Stimulated activated CD4-positive, alpha-beta T cell treated with anti-CD3 and anti-CD28 coated beads, Interleukin-1b, Interleukin-23, amount 100 ng/mL, for 1 hour (primary cell): ENCODE measurements at places on chromosomes 2 and 18.
A peak's percentile ranks its signal among the peaks of the same experiment; 100 is the strongest.

DNA sequence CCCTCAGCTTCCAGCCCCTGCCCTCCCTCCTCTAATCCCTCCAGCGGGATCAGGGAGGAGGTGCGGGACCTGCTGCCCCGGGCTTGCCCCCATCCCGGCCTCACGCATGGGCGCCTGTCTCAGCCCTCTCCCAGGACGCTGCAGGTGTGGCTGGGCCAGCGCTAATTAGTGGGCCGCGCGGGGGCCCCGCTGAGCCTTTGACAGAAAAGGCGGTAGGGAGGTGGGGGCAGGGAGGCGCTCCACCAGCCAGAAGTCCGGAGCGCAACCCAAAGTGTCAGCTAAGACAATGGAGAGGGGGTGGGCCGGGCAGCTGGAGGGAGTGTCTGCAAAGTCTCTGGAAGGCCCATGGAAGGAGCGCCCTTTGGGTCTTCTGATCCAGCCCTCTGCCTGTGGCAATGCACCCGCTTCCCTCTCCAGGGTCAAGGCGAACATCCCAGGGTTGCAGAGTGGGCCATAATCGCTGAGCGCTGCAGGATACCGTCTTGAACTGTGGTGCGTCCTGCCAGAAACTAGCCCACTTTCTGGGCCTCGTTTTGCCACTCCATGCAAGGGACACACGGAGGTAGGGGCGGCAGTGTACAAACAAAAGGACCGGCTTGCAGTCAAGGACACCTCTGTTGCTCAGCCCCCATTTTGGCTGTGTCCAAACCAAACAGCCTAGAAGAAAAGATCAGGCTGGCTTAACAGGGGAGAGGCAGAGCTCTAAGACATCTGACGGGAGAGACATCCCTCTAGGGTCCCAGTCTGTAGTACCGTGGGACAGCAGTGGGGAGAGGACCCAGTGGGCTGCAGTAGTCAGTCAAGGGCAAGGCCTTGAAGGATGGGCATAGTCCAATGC lies 3.5 kb downstream of the ATP6V1B1 start:
- DNase-seq = no peak

- no peak for DNase-seq
These were observed 517.9 kb upstream of the SPHKAP start for GRCh38 chr2:228699400-228699799.

DNA sequence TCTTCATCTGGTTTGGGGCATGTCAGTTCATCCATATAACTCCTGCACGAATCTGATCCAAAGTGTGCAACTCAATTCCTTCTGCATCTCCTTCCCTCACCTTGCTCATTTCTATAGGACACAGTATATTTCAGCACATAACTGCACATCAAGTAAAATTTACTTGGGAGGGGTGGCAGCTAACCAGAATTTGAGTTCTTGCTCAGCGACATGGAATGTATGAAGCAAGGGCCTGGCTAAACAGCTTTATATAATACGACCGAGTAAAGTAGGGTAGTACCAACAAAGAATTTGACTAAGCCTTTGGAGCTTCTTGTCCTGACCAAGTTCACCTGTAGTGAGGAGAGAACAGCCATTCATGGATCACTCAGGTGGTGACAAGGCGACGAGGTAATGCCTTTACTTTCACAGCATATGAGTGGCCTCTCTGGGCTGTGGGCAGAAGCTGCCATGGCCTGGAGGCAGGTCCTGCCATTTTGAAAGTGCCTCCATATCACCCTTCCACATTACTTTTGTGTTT lies 570.2 kb upstream of the TNP1 start:
- no peak for DNase-seq

- DNase-seq = no peak
These were observed 35.1 kb downstream of the SLC4A3 start for GRCh38 chr2:219662566-219662965.

- no peak for DNase-seq
These were observed 135.8 kb downstream of the IKZF2 start for GRCh38 chr2:213015387-213016165.

GRCh38 chr18:7516266-7517117 lies 50.6 kb upstream of the PTPRM start:
- no peak for DNase-seq

GRCh38 chr2:219291394-219291793 lies 12.2 kb downstream of the DNAJB2 start:
- no peak for DNase-seq

GRCh38 chr18:14767474-14767873 lies 19.5 kb downstream of the ANKRD30B start:
- no peak for DNase-seq

DNA sequence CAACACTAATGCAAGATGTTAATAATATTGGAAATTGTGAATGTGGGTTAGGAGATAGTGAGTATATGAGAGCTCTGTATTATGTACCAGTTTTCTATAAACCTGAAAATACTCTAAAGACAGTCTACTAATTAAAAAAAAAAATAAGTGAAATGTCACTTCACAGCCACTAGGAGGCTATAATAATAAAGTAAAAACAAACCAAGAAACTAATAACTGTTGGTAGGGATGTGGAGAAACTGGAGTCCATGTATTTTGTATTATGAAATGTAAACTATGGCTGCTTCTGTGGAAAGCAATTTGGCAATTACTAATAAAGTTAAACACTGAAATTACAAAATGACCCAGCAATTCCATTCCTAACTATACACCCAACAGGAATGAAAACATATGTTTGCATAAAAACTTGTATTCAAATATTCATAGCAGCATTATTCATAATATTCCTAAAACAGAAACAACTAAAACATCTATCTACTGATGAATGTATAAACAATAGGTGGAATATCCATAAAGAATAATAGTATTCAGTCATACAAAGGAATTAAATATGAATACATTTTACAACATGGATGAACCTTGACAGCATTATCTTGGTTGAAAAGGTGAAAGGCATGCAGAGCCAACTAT lies 36.2 kb downstream of the CCDC178 start:
- DNase-seq = no peak

DNA sequence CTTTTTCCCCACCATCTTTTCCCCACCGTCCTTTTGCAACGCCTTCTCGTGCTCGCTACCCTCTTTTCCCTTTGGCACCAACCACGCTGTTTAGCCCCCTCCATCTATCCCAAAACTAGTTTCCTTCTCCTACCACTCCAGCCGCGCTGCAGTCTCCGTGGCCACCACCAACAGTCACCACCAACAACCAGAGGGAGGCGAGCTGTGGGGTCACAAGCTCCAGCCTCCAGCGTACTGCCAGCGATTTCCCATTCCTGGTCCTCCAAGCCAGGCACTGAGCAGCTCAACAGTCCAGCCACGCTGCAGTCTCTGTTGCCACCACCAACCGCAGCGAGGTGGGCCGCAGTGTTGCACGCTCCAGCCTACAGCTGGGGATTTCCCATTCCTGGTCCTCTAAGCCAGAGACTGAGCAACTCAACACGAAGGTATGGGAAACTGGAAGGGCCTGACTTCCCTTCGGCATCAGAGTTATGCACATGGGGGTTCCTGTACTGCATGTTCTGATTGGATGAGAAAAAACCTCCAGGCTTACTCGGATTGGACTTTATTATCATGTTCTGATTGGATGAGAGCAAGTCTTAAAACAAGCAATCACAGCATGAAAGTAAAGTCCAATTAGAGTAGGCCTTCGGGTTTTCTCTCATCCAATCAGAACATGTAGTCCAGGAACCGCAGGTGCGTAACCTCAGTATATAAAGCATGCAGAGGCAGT lies 42.3 kb upstream of the IMP4 start:
- no peak for DNase-seq

- DNase-seq = no peak
These were observed 41.2 kb upstream of the CWC22 start for GRCh38 chr2:180048251-180048650.

DNA sequence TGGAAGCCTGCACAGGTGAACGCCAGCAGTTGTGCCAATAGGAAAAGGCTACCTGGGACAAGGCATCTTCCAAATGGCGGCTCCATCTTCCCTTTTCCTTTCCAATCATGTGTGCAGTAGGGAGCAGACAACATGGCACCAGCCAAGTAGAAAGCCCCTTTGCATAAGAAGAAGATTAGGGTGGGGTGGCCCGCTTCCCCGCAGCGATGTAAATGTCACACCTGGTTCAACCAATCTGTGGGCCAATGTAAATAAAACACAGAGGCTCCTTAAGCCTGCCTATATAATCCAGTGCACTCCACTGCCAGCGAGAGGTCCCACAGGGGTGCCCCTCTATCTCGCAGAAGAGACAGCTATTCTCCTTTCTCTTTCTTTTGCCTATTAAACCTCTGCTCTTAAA lies 468.4 kb upstream of the CRIM1 start:
- DNase-seq = no peak

- no peak for DNase-seq
These were observed 170.3 kb upstream of the SPRED2 start for GRCh38 chr2:65602603-65603235.

DNA sequence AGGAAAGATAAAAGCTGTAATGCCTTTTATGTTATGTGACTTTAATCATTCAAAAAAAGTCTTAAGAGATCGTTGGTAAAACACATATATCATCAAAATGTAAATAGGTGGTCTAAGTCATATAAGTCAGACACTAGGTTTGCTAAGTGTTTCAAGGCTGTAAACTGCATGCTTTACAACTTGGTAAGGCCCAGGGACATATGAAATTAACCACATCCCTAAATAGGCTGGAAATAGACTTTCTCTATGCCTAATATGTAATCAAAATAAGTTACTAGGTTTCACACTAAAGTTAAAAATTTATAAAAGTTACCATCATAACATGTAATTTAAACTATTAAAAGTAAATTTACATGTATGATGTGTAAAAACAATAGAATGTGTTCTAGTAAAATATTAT lies 946.3 kb upstream of the LRATD1 start:
- DNase-seq = no peak

- no peak for DNase-seq
These were observed 9.8 kb downstream of the IL36A start for GRCh38 chr2:113015042-113015441.

- no peak for DNase-seq
These were observed 139.6 kb downstream of the CTIF start for GRCh38 chr18:48678237-48679115.

DNA sequence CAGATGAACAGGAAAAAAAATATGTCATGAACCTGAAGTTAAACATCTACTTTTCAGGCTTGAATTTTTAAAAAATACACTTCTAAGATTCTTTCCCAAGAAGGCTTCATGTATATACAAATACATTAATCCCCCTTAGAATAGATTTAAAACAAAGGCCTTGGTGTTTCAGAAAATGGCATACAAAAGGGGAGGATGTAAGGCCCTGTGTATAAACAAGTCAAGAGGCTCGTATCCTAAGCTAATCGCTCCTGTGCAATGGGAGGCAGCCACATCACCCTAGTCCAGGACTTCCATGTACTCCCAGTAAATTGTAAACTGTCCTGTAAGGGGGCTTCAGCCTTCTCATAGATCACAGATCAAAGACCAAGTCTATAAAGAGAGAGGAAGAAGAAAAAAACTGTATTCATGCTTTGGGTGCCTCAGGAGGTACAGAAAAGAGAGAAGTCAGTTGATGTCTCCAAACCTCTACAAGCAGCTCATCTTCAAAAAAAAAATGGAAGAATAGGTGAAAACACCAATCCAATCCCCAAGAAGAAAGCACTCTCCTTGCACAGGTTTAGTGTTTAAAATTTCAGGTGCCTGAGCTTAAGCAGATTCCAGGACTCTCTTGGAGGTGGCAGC lies 53.9 kb downstream of the ANKRD44 start:
- no peak for DNase-seq

DNA sequence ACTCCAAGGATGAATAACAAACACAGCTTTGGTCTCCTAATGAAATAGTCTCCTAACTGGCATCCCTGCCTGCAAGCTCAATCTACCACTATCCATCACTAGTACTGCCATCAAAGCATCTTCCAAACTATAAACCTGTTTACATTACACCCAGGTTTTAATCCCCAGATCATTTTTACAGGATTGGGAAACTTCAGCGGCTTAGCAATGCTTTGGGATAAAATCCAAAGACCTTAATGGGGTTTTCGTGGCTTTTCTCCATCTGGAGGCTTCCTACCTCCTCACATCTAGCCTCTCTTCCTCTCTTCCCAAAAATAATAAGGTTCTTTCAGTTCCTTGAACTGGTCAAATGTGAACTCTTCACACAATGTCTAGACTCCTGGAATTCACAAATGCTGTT lies 92.2 kb upstream of the SETBP1 start:
- DNase-seq = no peak

GRCh38 chr18:50409236-50409635 lies 34.4 kb downstream of the SKA1 start:
- no peak for DNase-seq

- no peak for DNase-seq
These were observed 176.1 kb upstream of the ZFP36L2 start for GRCh38 chr2:43402452-43402937.

DNA sequence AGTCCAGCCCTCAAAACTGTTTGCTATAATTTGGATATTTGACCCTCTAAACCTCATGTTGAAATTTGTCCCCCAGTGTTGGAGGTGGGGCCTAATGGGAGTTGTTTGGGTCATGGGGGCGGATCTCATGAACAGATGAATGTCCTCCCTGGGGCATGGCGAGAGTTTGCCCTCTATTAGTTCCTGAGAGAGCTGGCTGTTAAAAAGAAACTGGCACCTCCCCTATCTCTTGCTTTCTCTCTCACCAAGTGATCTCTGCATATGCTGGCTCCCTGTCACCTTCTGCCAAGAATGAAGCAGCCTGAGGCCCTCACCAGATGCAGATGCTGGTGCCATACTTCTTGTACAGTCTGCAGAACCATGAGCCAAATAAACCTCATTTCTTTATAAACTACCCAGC lies 12.0 kb downstream of the LNPK start:
- DNase-seq = no peak

DNA sequence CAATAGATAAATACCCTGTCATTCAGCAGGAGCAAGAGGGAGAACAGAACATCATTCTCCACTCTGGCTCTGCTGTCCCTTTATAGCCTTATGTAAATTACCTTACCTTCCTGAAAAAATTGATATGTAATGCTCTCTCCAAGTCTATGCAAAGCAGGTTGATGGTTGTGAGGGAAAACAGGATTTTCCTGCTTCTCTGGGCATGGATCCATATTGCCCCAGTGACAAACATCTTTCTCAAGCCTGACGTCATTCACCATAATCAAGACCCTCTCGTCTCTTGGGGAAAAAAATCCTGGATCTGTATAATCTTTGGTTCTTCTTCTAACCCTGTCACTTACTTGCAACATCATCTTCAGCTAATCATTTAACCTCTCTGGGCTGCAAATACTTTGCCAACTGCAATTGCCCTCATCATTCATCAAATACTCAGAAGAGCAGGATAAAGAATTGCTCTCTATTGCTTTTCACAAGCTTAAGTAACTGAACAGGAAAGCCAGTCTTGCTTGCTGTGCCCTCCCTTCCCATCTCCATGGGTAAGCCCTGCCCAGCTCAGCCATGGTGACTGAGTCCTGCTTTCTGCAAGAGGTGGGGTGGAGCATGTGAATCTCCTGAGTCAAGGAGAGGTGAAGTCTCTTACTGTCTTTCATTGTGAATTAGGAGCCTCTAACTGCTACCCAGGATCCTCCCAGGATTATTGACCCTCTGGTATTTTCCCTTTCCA lies 123.7 kb upstream of the KLF7 start:
- no peak for DNase-seq

GRCh38 chr2:112996635-112997034 lies 8.6 kb upstream of the IL36A start:
- DNase-seq = peak; percentile 34

- no peak for DNase-seq
These were observed 64.2 kb downstream of the NPAS2 start for GRCh38 chr2:100884145-100884621.
